ENCODE measurements at places on chromosomes 5 and 9. TPM values are rescaled to one million over a fixed set of nuclear protein-coding genes. Genes with fewer than 3 reads are reported as not detected.

DNA sequence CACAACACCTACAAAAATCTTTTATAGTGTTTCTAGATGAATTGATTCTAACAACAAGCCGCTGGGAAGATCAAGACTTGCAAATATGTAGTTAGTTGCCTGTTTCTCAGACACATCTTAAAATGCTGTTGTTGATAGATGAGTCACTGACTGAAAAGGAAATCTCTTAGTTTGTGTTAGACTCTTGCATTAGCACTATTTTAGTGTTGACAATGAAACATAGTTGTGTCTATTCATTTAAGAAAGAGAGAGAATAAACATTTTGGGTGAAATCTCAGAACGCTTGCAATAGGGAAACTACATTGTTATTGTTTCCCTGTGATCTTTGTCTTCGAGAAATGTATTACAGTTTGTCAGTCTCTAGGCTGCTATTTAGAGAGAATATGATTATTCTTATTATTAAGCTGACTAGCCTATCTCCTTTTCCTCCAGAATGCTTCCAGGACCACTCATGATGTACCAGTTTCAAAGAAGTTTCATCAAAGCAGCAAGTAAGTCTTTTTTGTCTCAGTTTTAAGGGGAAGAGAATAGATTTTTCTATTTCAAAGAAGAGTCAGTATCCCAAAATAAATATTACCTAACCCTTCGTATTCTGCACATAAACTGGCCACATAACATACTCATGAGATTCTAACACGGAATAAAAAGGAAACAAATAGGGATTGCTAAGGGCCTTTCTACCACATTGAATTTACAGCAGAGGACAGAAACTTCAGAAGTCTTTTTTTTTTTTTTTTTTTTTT, 285.6 kb downstream of the ARHGAP26 start:
- H3K4me3 ChIP-seq, result no peak overlapping the region
- H3K4me1 ChIP-seq, result peaks cover 4% of the 10 kb centered on the region
- H3K36me3 ChIP-seq, result no peaks in the 10 kb centered on the region
- DNase-seq, result no peak
- no peaks in the 10 kb centered on the region for H3K27me3 ChIP-seq

DNA sequence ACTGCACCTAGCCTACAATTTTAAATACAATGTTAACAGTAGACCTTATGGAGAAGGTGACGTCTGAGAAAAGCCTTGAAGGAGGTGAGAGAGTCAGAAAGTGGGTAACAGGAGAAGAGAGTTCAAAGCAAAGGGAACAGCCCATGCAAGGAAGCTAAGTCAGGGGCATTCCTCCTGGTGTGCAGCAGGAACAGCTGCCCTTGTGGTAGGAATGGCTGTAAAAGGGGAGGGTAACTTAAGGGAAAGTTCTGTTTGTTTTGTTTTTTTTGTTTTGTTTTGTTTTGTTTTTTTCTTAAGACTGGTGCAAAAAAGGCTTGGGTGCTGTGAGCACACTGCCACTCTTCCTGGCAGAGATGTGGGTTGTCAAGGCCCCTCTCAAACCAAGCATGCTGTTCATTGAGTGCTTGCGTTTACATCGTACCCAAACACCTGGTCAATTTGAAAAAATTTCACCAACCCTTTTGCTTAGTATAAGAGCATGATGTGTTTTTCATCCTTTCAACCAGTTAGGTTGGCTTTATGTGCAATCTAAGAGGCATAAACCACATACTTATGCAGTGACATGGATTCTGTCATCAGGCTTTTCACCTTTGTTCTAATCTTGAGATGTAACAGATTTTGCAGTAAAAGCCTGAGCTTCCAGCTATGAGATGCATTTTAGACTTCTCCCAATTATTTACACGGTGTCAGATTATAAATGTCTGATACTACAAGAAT, 279.7 kb downstream of the GLIS3 start:
- H3K4me1 ChIP-seq, result no peaks in the 10 kb centered on the region
- no peaks in the 10 kb centered on the region for H3K36me3 ChIP-seq
- no peaks in the 10 kb centered on the region for H3K27me3 ChIP-seq

GRCh38 chr9:10236161-10236560, 376.6 kb downstream of the PTPRD start:
- H3K4me3 ChIP-seq, result no peak overlapping the region
- H3K27me3 ChIP-seq, result no peaks in the 10 kb centered on the region
- no peaks in the 10 kb centered on the region for H3K36me3 ChIP-seq
- H3K4me1 ChIP-seq, result no peaks in the 10 kb centered on the region
- DNase-seq, result no peak
- no peak overlapping the region for H3K27ac ChIP-seq

DNA sequence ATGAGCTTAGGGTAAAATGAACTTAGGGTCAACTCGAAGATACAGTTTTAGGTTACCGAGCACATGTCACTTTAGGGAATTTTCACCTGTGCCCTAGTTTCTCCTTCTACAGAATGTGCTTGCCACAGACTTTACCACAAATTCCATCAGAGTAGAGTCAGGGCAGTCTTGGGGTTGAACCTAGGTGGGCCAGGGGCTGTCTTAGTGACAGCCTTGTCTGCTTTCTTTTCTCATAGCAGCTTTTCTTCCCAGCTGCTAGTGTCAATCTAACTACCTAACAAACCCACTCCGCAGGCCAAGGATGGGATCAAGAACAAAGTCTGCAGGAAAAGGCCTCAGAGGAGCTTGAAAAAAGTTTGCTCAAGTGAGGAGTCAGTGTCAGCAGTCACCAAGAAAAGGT, 458.1 kb upstream of the CDH18 start:
- no peaks in the 10 kb centered on the region for H3K27me3 ChIP-seq
- no peak for DNase-seq
- no peaks in the 10 kb centered on the region for H3K36me3 ChIP-seq
- H3K27ac ChIP-seq, result no peak overlapping the region

DNA sequence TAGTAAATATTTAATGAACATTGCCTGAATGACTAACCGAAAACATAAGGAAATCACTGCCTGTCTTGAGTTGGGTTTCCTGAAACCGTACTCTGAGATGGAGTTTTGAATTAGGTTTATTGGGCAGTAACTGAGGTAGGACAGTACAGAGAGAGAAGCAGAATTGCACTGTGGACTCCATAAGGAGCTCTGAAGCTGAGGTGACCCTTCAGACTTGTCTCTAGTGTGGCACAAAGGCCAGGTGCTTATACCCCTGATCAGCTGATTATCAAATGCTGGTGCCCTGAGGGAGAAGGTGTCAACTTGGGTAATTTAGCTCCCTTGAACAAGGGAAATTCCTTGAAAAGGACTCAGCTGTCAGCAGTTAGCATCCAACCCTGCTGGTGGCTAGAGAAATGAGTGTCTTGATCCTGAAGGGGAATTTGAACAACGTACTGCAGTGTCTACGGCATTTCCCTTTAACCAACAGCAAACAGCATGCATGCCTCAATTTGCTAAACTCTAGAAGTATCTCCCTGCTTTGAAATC, 135.0 kb upstream of the SMARCA2 start:
- no peak overlapping the region for H3K4me3 ChIP-seq
- H3K36me3 ChIP-seq, result no peaks in the 10 kb centered on the region
- H3K27ac ChIP-seq, result no peak overlapping the region
- no peak for DNase-seq

Gene CSF2
- not detected for total RNA-seq

GRCh38 chr5:17075236-17075635, 139.1 kb upstream of the MYO10 start:
- peaks cover under 1% of the 10 kb centered on the region for H3K4me1 ChIP-seq
- H3K27ac ChIP-seq, result no peak overlapping the region
- H3K36me3 ChIP-seq, result no peaks in the 10 kb centered on the region
- H3K4me3 ChIP-seq, result no peak overlapping the region

Gene SLC45A2
- total RNA-seq, result 0.44 TPM

Gene PCDHB6
- 0.28 TPM for total RNA-seq

GRCh38 chr9:125049212-125050049, 93.9 kb downstream of the SCAI start:
- H3K27ac ChIP-seq, result no peak overlapping the region
- H3K4me3 ChIP-seq, result no peak overlapping the region
- H3K27me3 ChIP-seq, result no peaks in the 10 kb centered on the region
- H3K36me3 ChIP-seq, result no peaks in the 10 kb centered on the region
- H3K4me1 ChIP-seq, result no peaks in the 10 kb centered on the region

Gene PRR16
- total RNA-seq, result 2.7 TPM

DNA sequence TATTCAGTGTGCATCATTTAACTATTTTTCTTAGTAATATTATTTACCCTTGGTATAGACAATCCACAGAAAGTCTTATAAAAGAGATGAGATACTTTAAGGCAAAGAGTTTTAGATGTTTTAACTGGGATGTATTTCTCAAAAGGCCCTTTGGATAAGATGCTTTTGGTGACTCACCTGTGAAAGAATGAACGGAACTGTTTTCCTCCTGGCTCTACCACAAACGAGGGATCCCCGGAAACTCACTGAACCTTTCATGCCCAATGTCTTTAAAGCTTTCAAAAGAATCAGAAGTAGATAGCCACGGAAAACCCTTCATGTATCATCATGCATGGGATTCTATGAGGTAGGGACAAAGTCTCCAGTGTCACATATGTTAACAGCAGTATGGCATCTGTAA, 1.6 kb downstream of the ZNF782 start:
- H3K36me3 ChIP-seq, result no peaks in the 10 kb centered on the region
- H3K27ac ChIP-seq, result no peak overlapping the region
- no peak for DNase-seq
- no peaks in the 10 kb centered on the region for H3K27me3 ChIP-seq
- H3K4me3 ChIP-seq, result no peak overlapping the region

Gene OMD
- 8.5 TPM for total RNA-seq

Gene LRRTM2
- total RNA-seq, result 0.11 TPM

Gene ANKDD1B
- total RNA-seq, result 0.93 TPM

DNA sequence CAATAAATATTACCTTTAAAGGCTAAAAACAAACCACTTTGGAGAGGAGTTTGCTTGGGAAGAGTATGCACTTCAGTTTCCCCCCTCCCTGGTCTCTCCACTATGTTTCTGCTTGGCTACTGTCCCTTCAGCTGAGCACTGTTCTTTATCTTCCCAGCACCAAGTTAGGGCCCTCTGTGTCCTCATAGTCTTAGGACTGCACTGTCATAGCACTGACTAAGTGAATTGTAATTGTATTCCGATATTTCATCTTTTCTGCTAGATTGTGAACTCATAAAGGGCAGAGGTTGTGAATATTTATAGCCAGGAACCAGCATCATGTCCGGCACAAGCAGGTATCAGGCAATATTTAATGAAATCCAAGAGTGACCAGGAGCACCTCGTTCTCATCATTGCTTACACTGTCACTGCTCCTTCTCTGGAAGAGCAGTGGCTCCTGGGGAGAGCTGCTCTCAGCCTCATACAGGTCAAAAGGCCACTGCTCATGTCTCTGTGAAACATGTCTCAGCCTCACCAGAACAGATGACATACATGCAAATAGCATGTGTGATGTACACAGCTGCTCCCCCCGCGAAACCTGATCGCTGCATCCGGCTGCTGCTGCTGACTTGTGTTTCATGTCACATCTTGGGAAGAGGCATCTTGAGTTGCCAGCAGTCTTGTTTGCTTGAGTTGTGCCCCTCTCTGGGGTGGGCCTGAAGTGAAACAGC, 279.7 kb upstream of the MSX2 start:
- H3K4me1 ChIP-seq, result no peaks in the 10 kb centered on the region
- H3K27ac ChIP-seq, result no peak overlapping the region
- no peak for DNase-seq
- no peak overlapping the region for H3K4me3 ChIP-seq

DNA sequence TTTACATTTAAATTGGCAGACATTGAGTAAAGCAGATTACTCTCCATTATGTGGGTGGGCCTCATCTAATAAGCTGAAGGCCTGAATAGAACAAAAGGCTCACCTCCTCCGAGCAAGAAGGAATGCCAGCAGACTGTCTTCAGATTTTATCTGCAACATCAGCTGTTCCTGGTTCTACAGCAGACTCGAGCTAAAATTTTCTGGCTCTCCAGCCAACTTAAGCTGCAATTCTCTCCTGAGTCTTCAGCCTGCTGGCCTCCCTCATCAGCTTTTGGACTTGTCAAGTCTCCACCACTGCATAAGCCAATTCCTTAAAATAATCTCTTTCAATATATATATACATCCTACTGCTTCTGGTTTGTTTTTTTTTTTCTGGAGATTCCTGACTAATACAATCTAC, 12.5 kb downstream of the TRPM3 start:
- H3K27ac ChIP-seq, result no peak overlapping the region
- no peaks in the 10 kb centered on the region for H3K4me1 ChIP-seq
- no peaks in the 10 kb centered on the region for H3K27me3 ChIP-seq
- H3K36me3 ChIP-seq, result no peaks in the 10 kb centered on the region

DNA sequence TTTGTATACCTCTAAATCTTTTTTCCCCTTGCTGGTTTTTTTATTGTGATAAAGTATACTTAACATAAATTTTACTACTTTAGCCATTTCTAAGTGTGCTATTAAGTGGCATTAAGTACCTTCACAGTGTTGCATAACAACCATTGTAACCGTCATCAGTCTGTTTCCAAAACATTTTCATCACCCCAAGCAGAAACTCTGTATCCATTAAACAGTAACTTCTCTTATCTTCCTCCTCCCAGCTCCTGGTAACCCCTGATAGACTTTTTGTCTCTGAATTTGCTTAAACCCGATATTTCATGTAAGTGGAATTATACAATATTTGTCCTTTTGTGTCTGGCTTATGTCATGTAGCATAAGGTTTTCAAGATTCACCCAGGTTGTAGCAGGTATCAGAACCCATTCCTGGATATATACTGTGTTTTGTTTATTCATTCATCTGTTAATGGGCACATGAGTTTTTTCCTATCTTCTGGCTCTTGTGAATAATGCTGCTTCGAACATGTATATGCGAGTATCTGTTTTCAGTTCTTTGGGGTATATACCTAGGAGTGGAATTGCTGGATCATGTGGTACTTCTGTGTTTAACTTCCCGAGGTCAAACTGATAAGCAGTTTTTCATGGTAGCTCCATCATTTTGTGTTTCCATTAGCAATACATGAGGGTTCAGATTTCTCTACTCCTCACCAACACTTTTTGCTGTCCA, 66.4 kb downstream of the EHMT1 start:
- no peaks in the 10 kb centered on the region for H3K4me1 ChIP-seq
- DNase-seq, result no peak
- no peak overlapping the region for H3K4me3 ChIP-seq
- no peaks in the 10 kb centered on the region for H3K27me3 ChIP-seq
- no peak overlapping the region for H3K27ac ChIP-seq
- no peaks in the 10 kb centered on the region for H3K36me3 ChIP-seq

DNA sequence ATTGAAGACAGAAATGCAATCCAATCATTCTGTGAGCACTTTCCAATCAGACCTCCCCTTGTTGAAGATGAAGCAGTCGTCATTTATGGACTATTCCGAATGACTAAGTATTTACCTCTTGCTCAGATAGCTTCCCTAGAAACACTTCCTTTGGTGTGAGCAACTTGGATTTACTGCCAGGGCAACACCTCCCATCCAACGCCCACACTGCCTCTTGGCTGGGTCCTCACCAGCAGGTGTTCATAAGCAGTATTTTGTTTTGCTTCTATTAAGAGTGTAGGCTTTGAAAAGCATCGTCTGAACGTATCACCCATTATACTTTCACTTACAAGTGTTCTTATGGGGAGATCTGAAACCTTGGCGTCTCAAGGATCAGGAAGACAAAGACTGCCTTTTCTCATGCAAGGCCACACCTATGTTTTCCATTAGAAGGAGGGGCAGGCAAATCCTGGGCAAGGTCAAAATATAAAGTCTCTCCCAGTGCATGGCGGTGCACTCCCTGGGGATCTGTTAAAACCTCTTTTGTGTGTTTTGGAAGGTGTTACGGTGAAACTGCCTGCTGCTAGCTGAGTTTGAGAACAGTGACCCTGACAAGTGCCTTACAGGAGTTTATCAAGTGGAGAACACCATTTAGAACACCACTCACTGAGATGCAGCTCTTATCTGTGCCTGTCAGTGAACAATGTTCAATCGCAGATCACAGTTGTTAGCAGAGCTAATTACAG, 10.6 kb upstream of the MARCHF3 start:
- no peaks in the 10 kb centered on the region for H3K36me3 ChIP-seq
- DNase-seq, result no peak
- H3K4me3 ChIP-seq, result no peak overlapping the region
- no peaks in the 10 kb centered on the region for H3K27me3 ChIP-seq
